ENCODE measurements at places on chromosomes 5 and 9.
A peak's percentile ranks its signal among the peaks of the same experiment; 100 is the strongest.

GRCh38 chr5:138661991-138662434 lies 86.8 kb upstream of the HSPA9 start:
- DNase-seq: no peak

DNA sequence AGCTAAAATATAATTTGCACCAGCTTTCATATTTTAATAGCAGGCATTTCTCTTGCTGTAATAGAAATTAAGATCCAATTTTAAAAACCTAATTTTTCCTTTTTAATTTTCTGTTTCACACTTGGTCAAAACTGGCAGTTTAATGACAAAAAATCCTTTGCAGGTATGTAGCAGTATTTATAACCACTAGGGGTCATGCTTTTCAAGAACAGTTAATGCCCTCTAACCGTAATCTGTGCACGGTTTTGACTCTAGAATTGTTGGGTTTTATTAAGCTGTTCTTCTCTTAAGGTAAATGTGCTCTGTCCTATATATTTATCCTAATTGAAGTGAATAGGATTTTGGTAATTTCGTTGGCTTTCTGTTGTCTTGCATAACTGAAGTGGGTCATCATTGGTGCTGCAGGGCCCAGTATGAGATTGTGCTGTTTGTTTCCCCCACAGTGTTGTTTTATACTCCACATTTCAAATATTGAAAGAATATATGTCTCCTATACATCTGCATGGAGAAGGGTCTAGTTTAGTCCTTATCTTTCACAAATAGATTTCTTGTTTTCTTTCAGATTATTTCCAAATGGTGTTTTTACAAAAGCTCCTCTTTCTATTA lies 107.4 kb downstream of the SCAMP1 start:
- DNase-seq: peak; percentile 57

GRCh38 chr9:121019273-121019672 lies 30.8 kb downstream of the C5 start:
- DNase-seq: no peak

DNA sequence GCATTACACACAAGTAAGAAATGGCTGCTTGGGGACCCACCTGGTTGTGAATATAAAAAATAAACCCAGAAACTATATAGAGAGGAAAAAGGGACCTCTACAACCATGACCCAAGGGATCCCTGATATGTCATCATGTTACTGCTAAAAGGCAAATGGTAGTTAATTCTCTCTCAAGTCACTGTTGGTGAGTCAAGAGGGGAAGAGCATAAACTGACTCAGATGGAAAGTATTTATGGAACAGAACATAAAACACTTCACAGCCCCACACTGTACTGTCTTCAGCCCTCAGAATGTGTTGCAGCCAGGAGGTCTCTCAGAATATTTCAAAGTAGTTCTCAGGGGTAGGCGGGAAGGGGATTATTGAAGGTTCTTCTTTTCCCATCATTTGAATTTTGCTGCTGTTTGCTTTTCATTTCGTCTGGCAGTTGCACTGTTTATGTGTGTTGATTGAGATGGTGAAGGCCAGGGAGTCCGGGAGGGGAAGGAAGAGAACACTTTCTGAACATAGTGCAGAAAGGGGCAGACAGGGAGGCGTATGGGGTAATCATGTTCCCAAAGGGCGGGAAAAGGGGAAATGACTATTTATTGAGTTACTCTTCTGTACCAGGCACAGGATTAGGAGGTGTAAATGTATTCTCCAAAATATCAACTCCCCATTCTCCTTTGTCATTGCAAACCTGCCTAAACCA lies 85.5 kb downstream of the TEK start:
- DNase-seq: peak; percentile 93

GRCh38 chr9:16385590-16385989 lies 484.9 kb downstream of the BNC2 start:
- DNase-seq: peak; percentile 78

- DNase-seq: no peak
These were observed 11.4 kb downstream of the PHF2 start for GRCh38 chr9:93587651-93588347.

GRCh38 chr9:107982001-107982400 lies 492.4 kb upstream of the KLF4 start:
- no peak for DNase-seq

DNA sequence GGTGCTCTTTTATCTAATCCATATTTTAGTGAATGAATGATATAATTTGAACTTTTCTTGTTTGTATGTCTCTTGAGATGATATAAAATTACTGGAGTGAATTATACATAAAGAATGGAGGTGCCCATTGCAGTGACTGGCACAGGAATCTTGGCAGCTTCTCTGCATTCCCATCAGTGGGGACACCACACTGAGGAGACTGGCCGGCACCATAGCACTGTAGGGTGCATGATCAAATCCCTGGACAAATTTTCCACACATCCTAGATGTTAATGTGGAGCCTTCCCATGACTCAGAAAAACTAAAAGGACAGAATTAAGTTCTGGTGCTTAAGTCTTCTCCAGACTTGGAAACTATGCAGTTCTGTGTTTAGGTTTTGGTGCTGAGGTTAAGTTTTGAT lies 124.1 kb downstream of the CEP120 start:
- no peak for DNase-seq

DNA sequence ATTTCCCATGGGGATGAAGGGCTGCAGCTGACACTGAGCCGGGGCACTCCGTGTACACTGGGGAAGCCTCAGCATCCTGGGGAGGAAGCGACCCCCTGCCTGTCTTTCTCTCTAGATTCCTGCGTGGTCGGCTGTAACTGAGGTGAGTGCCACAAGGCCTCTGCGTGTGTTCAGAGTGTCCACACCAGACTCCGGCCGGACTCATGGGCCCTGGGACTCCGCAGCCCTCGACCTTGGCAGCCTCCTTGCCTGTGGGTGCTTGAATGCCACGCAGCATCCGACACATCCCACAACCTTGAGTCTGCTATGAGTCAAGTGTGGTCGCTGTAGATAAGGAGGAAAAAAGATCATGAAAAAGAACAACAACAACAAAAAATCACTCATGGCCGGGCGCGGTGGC lies 23.4 kb downstream of the PAEP start:
- no peak for DNase-seq

DNA sequence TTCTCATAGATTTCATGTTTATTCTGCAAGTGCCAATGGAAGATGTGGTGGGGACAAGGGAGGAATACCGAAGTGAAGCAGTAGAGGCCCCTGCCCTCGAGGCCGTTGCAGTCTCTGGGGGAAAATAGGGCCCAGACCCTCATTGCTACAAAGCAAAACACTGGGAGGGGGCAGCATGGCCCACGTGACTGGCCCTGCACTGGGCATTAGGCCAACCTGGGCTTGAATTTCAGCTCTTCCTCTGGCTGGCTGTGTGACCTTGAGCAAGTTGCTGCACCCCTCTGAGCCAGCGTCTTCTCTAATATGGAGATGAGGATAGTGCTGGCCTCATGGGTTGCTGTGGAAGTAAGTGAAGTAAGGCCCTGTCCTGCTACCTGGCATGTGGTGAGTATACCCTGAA lies 709 bp upstream of the SYNPO start:
- DNase-seq: no peak

- DNase-seq: no peak
These were observed 100.0 kb upstream of the PIK3R1 start for GRCh38 chr5:68115584-68115983.

DNA sequence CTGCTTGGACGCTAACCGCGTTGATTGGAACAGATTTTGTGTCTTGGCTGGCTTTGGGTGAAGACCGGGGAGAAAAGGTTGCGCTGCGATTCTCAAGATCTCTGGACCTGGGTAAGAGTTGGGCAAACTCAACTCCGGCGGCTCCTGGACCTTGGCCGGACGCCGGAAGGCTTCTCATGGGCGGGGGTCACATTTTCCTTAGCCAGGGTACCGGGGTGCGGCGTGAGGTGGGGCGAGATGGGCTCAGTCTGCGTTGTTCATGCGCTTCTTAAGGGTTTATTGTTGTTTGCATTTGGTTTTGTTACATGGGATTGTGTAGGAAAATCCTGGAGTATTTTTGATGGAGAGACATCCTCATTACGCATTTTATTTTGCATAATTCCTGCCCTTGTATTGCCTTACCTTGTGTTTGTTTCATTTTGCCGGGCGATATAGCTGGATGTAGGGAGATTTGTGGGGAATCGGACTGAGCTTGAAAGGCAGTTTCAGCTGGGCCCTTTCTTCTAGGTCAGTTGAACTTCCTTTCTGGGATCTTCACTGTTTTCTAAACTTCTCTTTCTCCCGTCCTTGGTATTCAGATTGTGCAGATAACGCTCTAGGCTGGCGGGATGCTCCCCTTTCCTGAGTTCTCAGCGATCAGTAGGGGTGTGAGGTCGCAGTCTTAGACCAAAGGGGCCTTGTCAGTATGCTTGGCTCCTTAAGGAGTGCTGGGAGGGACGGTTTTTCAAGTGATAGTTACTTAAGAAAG lies 524 bp downstream of the MEGF10 start:
- peak; percentile 26 for DNase-seq

All from LHCN-M2 (cell line).